Amygdala (tissue), 56 donors: ENCODE measurements at places on chromosomes 1 and 21.

DNA sequence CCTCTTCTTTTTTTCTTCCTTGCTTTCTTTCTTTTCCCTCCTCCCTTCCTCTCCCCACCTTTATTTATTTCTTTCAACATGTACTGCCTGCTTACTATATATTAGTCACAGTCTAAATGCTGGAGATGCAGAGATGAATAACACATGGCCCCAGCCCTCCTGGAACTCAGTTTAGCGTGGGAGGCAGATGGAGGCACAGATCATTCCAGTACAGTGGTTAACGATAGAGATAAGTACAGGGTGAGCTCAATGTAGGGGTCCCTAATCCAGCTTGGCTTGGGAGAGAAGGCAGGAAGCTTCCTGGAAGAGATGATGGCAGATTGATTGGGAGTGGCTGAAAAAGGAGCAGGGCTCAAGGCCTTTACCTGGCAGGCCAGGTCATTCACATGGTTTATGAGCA, 55.6 kb upstream of the PPP2R5A start:
- DNase-seq = no peak

DNA sequence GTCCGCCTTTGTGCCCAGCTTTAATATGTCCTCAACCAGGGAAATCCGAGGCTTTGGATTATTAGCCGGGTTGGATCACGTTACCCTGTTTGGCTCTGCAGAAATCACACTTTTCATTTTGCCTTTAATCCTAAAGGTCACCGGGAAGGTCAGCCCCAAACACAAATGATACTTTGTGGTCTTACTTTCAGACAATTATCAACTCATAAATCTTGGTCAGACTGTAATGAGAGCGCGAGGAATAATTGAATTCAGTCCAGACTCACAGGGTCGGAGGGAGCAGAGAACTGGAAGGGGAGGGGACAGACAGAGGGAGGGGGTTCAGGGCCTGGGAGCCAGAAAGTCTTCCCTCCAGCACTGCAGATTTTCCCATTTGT, 91.7 kb upstream of the NFIA start:
- DNase-seq = no peak

DNA sequence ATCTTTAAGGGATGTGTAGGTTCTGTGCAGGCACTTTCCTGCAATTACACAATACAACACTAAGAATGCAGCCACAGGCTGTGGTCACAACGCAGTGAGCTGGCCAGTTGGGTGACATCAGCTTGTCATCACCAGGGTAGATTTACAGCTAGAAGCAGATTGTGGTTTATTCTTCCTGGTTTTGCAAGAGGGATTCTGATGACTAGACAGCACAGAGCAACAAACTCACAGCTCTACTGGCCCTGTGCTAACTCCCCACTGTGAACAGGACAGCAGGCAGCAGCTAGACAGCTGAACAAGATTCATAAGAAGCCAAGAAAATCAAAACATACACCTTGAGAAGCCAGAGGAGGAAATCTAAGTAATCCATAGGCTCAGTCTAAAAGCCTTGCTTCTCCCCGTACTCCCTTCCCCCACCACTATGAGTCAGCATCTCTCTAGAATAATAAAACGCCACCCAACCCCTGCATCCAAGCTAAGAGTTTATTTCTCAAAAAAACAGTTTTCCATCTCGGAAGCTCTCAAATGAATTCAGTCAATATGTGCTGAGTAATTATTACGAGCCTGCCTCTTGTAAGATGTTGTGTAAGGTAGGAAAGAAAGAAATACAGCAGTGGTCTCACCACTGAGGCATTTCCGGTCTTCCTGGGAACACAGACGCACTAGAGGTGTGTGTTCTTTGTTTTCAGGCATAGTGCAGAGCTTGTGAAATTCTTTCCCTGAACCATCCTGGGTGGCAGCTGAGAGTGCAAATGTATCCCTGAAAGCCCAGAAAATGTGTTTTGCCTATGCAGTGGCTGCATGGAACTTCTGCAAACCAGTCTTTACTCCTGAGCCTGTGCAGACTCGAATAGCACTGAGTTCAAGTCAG, 162.8 kb downstream of the NTPCR start:
- no peak for DNase-seq

DNA sequence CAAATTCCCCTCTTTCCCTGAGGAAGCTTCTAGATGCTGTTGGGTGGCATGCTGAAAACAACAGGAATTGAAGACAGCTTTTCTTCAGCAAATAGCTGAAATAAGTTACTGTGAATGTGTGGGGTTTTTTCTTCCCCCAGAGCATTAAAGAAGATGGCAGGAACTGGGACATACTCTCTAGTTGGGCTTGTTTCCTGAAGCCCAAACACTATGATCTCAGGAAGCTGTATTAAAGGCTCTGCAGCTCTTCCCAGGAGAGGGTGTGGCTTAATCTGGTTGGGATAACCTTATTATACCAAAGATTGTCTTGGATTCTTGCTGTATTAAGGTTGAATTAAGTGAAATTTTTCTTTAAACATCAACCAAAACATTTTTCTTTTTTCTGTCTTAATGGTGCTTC, 64.9 kb upstream of the LMO4 start:
- DNase-seq = no peak

GRCh38 chr1:89382479-89382878, 18.6 kb downstream of the GBP6 start:
- no peak for DNase-seq

- peak; percentile 92 for DNase-seq
Measured at GRCh38 chr1:23562137-23562876, 3.0 kb upstream of the ID3 start.

DNA sequence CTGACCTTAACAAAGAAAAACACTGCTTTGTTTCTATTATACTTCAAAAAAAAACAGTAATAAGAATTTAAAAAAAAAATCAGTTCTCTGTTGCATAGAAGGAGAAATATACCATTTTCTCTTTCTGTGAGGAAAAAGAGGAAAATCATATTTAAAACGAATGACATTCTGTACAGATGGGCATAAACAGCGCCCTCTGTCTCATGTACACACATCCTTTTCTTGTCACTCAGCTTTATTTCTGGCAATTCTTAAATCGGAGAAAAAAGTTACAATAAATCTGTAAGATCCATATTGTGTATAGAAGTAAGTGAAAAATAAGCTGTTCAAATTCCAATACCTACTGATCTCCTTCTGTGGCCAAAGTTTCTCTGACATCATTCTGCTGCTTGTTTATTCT, 245.4 kb downstream of the SMYD3 start:
- no peak for DNase-seq

DNA sequence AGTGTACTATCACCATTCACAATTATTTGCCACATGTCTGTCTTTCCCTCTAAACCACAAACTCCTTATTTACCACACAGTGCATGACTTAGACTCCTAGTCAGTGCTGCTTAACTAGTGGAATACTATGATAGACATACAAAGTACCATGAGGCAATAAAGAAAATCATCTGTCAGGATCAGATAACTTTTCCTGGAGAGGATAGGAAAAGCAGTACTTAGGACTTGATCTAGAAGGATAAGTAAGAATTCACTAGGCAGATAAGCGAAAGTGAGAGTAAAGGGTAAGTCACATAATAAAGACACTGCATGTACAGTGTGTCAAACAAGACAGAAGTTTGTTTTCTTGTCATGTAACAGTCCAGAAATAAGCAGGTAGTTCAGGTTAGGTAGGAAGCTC, 21.2 kb upstream of the TSPAN1 start:
- DNase-seq = no peak

DNA sequence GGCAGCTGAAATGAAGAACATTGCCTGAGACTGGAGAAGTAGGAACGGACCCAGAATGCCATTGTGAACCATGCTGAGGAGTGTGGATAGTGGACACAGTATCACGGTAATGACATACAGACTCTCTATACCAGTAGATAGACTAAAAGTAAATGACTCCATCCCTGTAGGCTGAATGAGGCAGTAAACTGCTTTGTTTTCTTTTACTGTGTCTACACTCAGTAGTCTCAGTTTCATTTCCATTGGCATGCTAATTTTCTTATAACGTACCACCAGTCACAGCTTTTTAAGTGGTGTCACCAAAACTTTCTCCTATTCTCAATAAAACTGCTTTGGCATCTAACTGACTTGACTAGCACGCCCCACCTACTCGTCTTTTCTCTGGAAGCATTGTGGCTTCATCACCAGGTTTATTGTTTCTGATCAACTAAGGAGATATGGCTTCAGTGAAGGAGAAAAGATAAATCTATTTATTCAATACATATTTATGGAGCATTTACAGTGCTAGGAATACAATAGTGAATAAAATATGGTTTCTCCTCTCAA, 8.4 kb upstream of the ZNF697 start:
- no peak for DNase-seq

- no peak for DNase-seq
Measured at GRCh38 chr21:16196001-16196400, 466.2 kb downstream of the USP25 start.

- DNase-seq = no peak
Measured at GRCh38 chr1:28039341-28039740, 49.1 kb downstream of the EYA3 start.

- no peak for DNase-seq
Measured at GRCh38 chr1:71393301-71393700, 312.5 kb upstream of the ZRANB2 start.

DNA sequence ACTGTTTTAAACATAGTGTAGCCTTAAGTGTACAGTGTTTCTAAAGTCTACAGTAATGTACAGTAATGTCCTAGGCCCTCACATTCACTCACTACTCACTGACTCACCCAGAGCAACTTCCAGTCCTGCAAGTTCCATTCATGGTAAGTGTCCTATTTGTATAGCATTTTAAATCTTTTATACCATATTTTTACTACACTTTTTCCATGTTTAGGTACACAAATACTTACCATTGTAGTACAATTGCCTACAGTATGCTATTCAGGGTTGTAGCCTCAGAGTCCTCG, 3.6 kb upstream of the S100A10 start:
- DNase-seq = no peak

DNA sequence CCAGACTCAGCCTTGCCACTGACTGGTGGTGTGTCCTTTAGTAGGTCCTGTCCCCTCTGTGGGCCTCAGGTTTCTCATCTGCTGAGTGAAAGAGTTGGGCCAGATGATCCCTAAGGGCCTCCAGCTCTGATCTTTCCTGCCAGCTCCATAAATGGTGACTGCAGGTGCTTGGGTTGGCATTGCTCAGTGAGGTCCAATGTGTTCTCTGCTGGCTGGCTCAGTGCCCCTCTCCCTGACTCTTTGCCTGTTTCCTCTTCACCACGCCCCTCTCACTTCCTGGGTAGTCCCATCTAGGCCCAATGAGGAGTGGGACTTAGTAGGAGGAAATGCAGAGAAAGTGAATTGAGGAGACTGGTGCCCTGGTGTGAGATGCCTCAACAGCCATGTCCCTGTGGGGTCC, 36.6 kb downstream of the UBE2T start:
- no peak for DNase-seq

DNA sequence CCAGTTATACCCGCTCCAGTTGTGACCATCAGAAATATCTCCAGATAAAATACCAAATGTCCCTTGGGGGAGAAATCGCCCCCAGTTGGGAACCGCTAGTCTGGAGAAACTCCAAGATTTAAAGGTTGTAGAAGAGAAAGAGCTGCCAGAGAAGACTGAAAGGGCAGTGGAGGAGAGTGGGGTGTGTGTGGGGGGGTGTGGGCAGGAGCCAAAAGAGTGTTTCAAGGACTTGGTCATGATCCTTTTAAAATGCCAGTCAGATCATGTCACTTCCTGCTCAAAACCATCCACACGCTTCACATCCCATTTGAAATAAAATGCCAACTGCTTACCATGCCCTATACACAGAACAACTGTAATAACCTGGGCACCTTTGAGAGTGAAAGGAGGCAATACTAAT, 3.4 kb upstream of the HEYL start:
- no peak for DNase-seq

DNA sequence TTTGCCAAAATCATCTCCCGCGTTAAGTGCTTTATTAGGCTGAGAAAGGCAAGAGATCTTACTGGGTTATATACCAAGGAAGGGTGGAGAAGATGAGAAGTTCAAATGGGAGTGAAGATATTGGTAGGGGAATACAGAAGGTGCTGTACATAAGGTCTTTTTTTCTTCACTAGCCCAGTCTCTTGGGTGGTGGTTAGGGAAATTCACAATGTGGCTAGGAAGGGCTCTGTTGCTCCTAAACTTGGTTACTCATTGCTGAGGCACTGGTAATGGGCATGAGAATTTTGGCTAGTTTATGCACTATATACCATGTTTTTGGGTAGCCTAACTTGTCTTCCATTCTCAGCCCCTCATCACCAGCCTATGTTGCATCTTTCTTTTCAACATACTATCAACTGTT, 50.6 kb downstream of the LHX4 start:
- DNase-seq = no peak

GRCh38 chr1:167566766-167567165, 13.2 kb upstream of the CREG1 start:
- no peak for DNase-seq

GRCh38 chr1:12166834-12167492, at the start of gene TNFRSF1B:
TSS of gene TNFRSF1B (plus strand) at chr1:12166991. CDS start at chr1:12167092, 101 bp downstream.
- no peak for DNase-seq

- no peak for DNase-seq
Measured at GRCh38 chr21:28344985-28345384, 647.7 kb downstream of the LTN1 start.

- DNase-seq = no peak
Measured at GRCh38 chr1:2291577-2291976, 63.5 kb downstream of the SKI start.

DNA sequence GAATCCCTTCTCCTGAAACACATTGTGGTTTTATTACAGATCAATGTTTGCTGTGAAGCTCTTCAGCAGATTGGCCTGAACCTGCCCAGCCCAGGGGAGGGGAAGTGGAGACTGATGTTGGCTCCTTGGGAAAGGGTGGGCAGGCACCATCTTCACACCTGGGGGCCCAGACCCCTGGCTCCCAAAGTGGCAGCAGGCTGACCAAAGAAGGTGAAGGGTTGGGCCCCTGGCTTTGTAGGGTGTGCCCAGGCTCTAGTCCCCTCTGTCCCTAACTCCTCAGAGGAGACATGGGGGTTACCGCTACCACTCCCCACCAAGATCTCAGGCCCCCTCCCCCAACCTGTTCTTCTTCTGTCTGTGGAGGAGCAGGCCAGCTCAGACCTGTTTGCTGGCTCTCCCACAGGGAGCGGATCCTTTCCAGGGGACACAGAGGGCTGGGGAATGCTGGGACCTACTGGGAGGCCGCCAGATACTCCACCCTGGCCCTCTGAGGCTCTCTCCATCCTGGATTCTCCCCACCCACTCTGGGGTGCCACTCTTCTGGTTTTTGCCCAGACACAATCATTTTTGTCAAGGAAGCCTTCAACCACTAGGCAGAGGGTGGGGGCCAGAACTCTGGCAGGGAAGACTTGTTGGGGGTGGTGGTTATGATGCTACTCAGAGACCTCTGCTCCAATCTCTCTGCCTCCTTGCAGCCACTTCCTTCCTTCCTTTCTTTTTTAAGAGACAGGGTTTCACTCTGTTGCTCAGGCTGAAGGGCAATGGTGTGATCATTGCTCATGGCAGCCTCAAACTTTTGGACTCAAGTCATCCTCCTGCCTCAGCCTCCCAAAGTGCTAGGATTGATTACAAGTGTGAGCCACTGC, 5.0 kb upstream of the EFNA3 start:
- no peak for DNase-seq
